PC-9 (cell line): ENCODE measurements at places on chromosomes 11 and 22. TPM values are rescaled to one million over a fixed set of nuclear protein-coding genes. Genes with fewer than 3 reads are reported as not detected.

GRCh38 chr11:83666149-83666548 is 380.0 kb upstream of the CCDC90B start:
- peak; percentile 30 for DNase-seq

DNA sequence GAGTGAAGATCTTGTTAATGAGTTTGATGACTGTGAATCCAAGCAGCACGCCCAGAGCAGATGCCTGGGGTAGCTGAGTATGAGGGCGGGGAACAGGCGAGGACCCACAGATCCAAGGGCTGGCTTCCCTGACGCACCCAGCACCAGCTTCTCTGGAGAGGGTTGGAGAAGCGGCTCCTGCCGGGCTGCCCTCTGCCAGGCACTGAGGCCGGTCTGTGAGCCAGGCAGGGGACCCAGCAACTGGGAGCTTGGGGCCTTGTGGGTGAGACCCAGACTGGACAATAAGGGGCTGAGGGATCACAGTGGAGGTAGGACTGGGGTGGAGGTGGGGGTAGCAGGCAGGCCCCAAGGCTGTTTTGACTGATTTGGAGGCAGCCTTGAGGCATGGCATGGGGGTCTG is 8.6 kb upstream of the SYT12 start:
- DNase-seq: no peak

APOL3 gene
- total RNA-seq: 15.2 and 19.3 TPM in 2 replicates

OR52I1 gene
- total RNA-seq: 0.15 TPM in 1 of 2 replicates, not detected in the other
